ENCODE measurements at places on chromosomes 11 and 22.

- H3K4me1 ChIP-seq = peaks cover 6% of the 10 kb centered on the region
- no peaks in the 10 kb centered on the region for H3K36me3 ChIP-seq
- H3K27me3 ChIP-seq = no peaks in the 10 kb centered on the region
- no peak for DNase-seq
- H3K4me3 ChIP-seq = no peak overlapping the region
- no peak overlapping the region for H3K27ac ChIP-seq
Measured at GRCh38 chr11:46942172-46942571, 5.6 kb downstream of the CSTPP1 start.

DNA sequence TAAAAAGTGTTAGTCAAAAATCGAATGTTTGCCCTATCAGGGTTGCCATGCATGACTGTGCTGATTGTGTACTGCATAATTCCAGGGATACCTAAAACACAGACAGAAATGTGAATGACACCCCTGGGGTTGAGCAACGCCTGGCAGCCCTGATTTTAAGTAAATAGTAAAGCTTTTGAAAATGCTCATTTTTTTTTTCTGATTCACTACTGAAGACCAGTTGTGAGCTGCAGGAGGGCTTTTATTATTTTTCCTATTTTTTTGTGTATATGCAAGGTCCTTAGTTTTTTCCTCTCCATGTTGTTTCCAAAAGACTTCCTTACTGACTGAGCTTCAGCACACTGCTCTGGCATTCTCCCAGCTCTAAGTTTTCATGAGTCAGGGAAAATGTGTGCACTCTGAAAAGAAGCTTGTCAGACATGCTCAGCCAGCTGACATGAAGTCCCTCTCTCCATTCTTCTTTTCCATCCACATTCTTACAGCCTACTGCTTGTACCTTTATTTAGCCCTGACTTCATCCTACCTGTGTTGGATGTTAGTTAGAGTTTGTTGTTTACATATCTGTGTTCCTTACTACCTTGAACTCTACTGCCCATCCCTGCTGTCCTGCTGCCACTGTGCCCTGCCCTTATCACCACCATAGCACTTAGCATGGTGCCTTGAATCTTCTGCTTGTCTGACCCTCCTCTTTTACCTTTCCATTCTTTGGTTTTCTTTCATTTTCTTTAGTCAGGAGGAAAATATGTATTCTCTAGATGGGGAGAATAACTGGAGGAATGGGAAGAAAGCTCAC lies 79.5 kb downstream of the HORMAD2 start:
- no peak overlapping the region for H3K27ac ChIP-seq
- no peaks in the 10 kb centered on the region for H3K36me3 ChIP-seq
- DNase-seq = peak; percentile 13

GRCh38 chr11:10067629-10068300 lies 226.3 kb downstream of the SBF2 start:
- no peak overlapping the region for H3K27ac ChIP-seq
- no peaks in the 10 kb centered on the region for H3K27me3 ChIP-seq
- no peaks in the 10 kb centered on the region for H3K4me1 ChIP-seq
- no peaks in the 10 kb centered on the region for H3K36me3 ChIP-seq
- no peak overlapping the region for H3K4me3 ChIP-seq

DNA sequence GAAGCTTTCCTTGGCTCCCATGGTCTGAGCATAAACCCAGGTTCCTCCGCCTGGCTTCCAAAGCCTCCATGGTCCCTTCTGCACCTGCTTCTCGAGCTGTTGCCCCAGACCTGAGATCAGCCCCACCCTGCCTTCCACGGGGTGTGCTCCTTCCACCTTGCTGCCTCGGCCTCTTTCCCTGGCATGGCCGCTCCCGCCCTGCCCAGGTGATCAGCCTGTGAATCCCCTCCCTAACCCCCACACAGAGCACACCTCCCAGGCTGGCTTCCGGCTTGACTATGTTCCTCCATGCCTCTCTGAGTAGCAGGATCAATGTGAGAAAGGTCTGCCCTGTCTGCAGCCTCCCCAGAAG lies 2.7 kb upstream of the PPP6R3 start:
- peaks cover 11% of the 10 kb centered on the region for H3K4me1 ChIP-seq
- no peak overlapping the region for H3K4me3 ChIP-seq
- no peaks in the 10 kb centered on the region for H3K27me3 ChIP-seq
- no peak for DNase-seq

DNA sequence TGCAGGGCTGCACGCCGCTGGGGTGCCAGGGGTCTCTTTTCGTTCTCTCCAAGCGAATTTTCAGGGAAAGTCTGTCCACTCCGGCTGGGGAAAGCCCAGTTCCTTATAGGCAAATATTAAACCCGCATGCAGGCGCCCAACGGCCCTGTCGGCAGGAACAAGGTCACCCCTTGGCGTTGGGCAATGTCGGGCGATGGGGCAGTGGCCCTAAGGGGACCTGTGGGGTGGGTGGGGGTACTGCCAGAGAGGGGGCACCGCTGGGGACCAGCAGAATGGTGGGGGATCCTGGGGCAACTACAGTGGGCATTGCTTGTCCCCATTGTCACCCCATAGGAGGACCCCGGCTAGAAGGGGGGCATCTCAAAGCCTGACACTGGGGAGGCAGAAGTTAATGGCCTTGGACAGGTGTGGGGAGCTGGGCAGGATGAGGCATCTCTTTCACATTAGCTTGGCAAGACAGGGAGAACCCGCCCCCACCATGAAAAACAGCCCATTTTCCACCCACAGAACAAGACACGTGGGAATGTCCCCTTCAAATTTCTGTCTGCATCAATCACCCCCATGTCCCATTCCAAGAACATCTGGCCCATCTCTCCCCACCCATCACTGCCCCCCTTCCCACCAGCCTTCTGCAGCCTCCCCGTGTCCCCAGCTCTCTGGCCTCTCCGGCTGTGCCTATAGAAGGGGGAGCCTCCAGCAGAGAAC lies 5.5 kb upstream of the IGF2 start:
- H3K36me3 ChIP-seq = no peaks in the 10 kb centered on the region
- H3K4me1 ChIP-seq = no peaks in the 10 kb centered on the region
- no peak for DNase-seq
- H3K27ac ChIP-seq = no peak overlapping the region
- H3K4me3 ChIP-seq = no peak overlapping the region

DNA sequence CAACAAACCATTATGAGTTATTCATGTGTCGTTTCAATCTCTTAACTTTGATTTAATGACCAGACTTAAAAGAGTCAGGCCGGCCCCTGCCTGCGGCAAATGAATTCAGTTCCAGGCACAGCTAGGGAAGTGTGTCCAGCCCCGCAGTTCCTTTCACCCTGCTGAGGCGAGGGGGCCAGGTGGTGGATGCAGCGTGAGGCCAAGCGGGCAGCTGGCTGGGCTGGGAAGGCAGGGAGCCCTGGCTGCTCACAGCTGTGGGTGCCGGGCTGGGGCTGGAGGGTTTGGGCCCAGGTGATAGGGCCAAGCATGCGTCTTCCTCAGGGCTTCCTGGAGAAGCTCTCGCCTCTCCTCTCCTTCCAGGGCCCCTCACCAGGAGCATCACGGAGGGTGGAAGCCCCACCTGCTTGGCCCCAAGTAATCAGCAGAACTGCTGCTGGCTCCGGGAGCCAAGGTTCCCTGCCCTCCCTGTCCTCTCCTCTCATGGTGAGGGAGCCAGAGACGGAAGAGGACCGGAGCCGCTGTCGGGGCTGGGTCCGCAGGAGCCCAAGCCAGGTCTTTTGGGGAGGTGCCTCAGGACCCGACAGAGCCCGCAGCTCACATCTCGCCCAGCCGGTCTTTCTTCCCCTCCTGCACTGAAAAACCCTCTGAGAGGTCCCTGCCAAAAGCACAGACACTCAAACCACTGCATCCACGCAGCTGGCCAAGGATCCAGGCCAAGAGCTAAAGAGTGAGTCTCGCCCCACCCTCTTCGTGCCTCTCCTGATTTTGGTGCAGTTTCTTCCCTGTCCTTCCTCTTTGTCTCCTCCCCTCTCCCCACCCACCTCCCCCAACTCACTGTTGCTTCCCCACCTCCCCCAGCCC lies 97.0 kb downstream of the ST3GAL4 start:
- H3K4me1 ChIP-seq = no peaks in the 10 kb centered on the region
- no peaks in the 10 kb centered on the region for H3K36me3 ChIP-seq
- no peak overlapping the region for H3K4me3 ChIP-seq

DNA sequence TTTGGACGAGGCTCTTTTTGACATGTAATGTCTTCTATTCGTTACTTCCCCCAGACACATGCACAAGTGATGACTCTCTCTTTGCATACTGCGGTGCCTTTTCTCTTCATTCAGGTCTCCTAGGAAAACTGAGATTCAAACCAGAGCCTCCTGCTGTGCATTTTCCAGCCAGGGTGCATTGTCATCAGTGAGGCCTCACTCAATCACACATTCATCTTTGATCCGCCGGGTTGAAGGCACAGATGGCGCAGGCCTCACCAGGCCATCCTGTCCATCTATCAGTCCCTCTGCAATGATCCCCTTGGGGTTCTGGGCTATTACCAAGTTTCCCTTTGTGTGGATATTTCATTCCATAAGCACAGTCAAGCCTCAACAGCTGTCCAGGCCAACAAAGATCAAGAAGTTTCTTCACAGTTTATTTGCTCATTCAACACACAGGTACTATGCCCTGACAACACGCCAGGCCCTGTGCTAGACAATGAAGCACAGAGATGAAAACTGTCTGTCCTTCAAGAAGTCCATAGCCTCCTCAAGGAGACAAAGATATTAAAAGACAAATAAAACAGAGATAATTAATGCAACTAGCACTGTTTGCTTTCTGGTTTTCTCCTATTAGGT lies 107.8 kb downstream of the LARGE1 start:
- H3K4me1 ChIP-seq = no peaks in the 10 kb centered on the region
- no peak overlapping the region for H3K4me3 ChIP-seq
- no peaks in the 10 kb centered on the region for H3K27me3 ChIP-seq
- DNase-seq = no peak
- H3K27ac ChIP-seq = no peak overlapping the region

DNA sequence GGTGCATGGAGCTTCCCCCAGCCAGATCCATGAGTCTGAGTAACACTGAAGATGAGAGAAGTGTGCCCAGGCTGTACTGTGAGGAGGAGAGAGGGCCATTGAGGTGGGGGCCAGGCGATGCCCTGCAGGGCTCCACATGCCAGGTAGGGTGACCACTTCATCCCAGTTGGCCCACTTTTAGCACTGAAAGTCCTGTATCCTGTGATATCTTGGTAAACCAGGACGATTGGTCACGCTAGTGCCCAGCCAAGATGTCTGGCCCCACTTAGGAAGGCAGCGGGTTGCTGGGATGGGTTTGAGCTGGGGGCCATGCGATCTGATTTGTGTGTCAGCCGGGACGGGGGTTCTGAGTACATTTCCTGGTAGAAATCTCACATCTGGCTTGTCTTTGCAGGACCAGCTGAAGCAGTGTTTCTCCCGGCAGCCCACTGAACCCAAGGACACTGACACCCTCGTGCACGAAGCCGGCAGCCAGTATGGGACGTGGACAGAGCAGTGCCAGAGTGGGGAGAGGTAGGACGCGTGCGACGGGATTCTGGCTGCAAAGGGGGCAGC lies 29.2 kb upstream of the CRYBB3 start:
- H3K36me3 ChIP-seq = peaks cover 10% of the 10 kb centered on the region
- no peaks in the 10 kb centered on the region for H3K27me3 ChIP-seq
- H3K4me3 ChIP-seq = no peak overlapping the region
- no peak overlapping the region for H3K27ac ChIP-seq
- DNase-seq = no peak
- no peaks in the 10 kb centered on the region for H3K4me1 ChIP-seq

GRCh38 chr11:110293389-110293788 lies 3.0 kb downstream of the RDX start:
- H3K4me3 ChIP-seq = no peak overlapping the region
- H3K27ac ChIP-seq = peak overlapping the region; percentile 1
- H3K27me3 ChIP-seq = no peaks in the 10 kb centered on the region
- peaks cover 25% of the 10 kb centered on the region for H3K4me1 ChIP-seq

- no peaks in the 10 kb centered on the region for H3K27me3 ChIP-seq
- no peaks in the 10 kb centered on the region for H3K36me3 ChIP-seq
- H3K4me1 ChIP-seq = no peaks in the 10 kb centered on the region
- no peak for DNase-seq
- H3K4me3 ChIP-seq = no peak overlapping the region
- no peak overlapping the region for H3K27ac ChIP-seq
Measured at GRCh38 chr11:119755356-119756071, 26.5 kb upstream of the NECTIN1 start.

DNA sequence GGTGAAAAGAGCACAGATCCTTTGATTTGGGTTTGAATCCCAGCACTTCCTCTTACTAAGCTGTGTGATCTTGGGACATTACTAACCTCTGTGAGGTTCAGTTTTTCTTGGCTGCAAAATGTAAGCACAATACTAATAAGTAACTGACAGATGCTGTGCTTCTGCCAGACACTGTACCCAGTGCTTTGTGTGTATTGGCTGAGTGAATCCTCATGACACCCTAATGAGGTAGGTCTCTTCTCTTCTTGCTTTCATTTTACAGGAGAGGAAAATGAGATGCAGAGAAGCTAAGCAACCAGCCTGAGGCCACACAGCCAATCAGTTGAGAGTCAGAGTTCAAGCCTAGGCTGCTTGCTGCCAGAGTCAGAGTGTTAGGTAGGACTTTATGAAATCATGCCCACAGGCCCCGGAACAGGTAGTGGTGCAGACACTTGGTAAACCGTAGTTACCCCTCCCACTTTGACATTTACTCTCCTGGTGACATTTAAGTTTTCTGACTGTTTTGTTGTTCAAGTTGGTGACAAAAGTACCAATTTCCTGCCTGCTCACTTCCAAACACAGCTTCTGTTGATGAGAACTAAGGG lies 21.2 kb downstream of the PTPRJ start:
- no peaks in the 10 kb centered on the region for H3K36me3 ChIP-seq
- peaks cover 9% of the 10 kb centered on the region for H3K4me1 ChIP-seq
- no peaks in the 10 kb centered on the region for H3K27me3 ChIP-seq
- no peak for DNase-seq
- H3K4me3 ChIP-seq = no peak overlapping the region
- no peak overlapping the region for H3K27ac ChIP-seq

DNA sequence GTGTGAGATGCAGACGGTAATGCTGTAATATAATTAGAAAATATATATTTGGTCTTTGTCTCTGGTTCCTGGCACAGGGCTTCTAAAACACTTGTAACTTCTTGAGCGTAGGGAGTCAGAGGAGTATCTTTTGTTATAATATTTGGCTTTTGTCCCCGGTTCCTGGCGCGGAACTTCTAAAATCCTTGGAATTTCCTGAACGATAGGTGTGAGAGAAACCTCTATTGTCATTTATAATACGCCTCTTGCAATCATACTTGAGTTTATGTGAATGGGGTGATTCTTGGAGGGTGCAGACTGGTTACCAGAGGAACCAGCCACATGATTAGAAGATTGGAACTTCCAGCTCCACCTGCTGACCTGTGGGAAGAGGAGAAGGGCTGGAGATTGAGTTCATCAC lies 54.1 kb upstream of the ZBED5 start:
- DNase-seq = no peak
- no peaks in the 10 kb centered on the region for H3K36me3 ChIP-seq
- H3K27me3 ChIP-seq = no peaks in the 10 kb centered on the region
- no peak overlapping the region for H3K27ac ChIP-seq

- no peaks in the 10 kb centered on the region for H3K4me1 ChIP-seq
- no peak overlapping the region for H3K27ac ChIP-seq
- no peak for DNase-seq
- no peaks in the 10 kb centered on the region for H3K27me3 ChIP-seq
- no peaks in the 10 kb centered on the region for H3K36me3 ChIP-seq
- H3K4me3 ChIP-seq = no peak overlapping the region
Measured at GRCh38 chr11:132168344-132168981, 798.0 kb downstream of the NTM start.
